ENCODE measurements at places on chromosomes 3 and 15.

DNA sequence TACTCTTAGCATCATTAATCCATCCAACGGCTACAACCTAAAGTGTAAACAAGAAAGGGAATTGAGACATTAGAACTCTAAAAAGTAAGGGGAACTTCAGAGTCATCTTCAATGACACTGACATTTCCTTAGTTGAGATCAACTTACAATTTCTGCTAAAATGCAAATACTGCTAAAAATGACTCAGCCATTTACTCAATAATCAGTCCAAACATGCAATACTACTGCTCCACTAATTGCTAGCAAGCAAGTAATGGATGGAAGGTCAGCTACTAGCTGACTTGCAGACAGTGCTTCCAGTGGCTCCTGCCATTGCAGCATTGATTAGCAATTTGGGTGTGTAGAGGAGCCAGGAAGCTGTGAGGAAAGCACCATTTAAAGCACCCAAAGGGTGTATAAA is 28.4 kb downstream of the CD200R1L start:
- DNase-seq = no peak

DNA sequence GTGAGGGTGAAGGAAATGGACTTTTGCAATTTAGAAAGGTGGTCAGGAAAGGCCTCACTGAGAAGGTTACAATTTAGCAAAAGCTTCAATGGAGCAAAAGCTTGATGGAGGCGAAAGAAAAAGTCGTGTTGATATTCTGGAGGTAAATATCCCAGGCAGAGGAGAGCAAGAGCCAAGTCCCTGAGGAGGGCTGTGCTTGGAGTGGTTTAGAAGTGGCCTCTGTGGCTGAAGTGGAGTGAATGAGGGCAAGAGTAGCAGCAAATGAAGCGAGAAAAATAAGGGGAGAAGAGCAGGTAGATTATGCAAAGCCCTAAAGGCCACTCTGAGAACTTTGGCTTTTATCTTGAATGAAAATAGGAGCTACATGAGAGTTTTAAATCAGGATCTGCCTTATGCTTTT is 54.1 kb downstream of the GUCA1C start:
- no peak for DNase-seq

- DNase-seq = no peak
These were observed 1038.8 kb downstream of the AGBL1 start for GRCh38 chr15:87118435-87118834.

GRCh38 chr3:128735287-128735686 is 9.3 kb downstream of the RAB7A start:
- DNase-seq = no peak

DNA sequence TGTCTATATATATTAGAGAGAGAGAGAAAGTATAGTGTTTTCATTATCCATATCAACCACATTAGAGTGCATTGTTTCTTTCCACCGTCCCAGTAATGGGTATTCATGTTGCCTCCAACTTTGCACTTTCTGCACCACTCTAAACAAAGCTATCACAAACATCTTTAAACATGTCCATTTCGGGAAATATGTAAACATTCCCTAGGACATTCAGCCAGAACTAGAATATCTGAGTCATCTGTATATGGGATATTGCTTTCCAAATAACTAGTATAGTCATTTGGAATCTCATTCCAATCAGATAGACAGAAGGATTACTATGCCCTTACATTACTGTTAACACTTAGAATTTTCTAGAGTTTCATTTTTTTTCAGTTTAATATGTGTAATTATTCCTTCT is 914.9 kb upstream of the EPHA6 start:
- DNase-seq = peak; percentile 11

GRCh38 chr15:65580287-65580686 is 30.6 kb downstream of the INTS14 start:
- DNase-seq = peak; percentile 29

DNA sequence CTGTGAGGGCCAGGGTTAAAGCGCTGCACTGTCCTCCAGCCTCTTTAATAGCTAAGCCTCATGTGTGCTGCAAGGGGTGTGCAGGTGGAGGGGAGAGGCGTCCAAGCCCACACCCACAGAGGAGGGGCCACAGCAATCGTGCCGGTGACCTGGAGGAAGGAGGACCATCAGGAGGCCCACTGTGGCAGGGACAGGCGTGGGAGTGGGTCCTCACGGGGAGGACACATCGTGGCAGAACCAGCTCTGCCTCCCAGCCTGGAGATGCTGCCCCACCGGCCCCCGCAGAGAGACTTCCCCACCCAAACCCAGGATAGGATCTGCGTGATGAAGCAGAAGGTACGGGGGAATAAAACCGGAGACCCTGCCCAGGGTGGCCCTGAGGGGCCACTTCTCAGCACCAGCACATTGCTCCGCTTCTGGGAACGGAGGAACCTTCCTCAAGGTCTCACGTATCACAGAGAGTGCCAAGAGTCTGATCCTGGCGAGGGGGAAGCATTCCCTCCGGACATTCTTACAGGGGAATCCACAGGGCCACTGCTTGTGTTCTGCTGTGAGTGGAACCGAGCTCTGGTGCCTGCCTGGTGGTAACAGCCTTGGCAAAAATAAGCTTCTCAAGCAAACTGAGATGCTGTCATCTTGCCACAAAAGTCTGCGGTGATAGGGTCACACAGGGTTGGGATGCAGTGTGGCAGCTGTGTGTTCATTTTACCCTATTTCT is 199.8 kb downstream of the XXYLT1 start:
- DNase-seq = no peak

DNA sequence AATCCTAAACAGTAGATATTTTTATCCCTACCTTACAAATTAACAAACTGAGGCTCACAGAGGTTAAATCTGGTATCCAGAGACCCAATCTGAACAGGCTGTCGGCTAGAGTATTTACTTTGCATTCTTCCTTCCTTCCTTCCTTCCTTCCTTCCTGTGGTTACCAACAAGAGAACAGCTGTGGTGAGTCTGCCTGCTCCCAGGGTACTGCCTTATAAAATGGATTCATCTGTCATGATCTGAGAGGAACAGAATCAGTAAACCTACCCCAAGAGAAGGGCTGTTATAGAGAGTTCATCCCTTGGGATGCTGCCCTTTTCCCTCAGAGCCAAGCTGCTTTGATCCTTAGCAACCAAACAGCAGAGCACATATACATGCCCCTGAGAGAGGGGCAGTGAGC is 3.6 kb downstream of the GADL1 start:
- no peak for DNase-seq

DNA sequence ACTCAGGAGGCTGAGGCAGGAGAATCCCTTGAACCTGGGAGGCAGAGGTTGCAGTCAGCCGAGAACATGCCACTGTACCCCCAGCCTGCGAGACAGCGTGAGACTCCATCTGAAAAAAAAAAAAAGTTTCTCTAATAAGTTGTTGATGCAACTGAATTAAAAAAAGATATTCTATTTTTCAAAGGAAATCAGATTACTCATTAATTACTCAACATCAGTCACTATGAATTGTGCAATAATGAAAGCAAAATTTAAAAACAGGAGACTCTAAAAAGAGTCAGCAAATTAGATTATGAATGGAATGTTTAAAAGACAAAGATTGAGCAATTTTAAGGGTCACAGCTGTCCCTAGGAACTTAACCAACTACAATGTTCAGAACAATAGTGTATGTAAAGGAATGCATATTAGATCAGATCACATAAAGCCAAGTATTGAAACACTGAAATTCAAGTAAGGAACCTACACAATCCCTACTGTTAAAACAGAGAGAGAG is 60.2 kb upstream of the SLC4A7 start:
- DNase-seq = no peak

GRCh38 chr15:68209272-68209671 is 4.1 kb upstream of the CALML4 start:
- no peak for DNase-seq

DNA sequence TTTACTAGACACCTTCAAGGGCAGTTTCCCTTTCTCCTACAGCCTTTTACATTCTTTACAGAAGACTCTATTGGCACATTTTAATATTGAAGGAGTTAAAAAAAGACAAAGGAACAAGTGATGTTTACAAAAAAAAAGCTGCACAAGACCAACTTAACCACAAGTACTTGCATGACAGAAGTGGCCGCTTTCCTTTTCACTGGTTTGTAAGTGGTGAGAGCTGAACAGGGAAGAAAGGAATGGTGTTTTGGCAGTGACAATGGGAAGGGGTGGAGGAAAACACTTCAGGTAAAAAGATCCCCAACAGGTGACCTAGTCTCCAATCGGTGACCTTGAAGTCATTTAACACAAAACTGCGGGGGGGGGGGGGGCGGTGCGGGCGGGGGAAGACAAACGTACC is 1.1 kb downstream of the WDR72 start:
- no peak for DNase-seq

GRCh38 chr15:78360958-78361718 is 21.0 kb downstream of the CRABP1 start:
- DNase-seq = no peak

GRCh38 chr15:40441565-40442531 is 1.1 kb downstream of the BAHD1 start:
- DNase-seq = no peak

- no peak for DNase-seq
These were observed 504.4 kb downstream of the GABRG3 start for GRCh38 chr15:27475395-27475794.

- DNase-seq = no peak
These were observed 13.2 kb upstream of the PODXL2 start for GRCh38 chr3:127615631-127616305.

DNA sequence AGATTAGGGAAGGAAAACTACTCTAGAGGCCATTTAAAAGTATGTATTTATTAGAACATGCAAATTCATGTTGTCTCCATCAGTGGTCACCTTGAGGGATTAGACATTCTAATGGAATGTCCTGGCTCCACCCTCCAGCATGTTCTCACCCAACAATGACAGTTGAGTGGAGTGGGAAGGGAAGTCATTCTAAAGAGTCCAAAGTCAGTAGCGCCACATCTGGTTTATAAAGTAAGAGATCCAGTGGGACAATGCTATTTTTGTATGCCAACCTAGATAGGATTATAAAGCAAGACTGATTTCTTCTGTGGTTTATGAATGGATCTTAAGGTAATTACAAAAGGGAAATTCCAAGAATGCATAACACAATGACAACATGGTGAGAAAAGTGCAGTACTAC is 33.3 kb downstream of the SLC24A1 start:
- no peak for DNase-seq

- DNase-seq = no peak
These were observed 813.2 kb downstream of the AGBL1 start for GRCh38 chr15:86892774-86893449.

DNA sequence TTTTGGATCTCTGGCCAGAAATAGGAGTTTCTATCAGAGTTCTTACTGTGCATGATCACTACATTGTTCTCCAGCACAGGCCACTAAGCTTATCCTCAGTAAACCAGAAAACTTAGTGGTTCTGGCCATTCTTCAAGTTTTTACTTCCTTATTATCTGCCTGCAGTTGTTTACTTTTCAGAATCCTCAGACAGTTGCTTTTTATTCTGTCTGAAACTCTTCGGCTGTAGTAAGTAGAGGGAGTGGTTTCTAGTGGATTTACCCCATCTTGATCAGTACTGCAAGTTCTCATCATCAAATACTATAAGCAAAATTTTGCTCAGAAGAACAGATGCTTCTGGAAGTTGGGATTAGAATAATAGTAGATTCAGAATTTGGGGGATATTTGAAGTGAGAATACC is 193.0 kb upstream of the RARB start:
- DNase-seq = no peak

GRCh38 chr3:135165260-135165659 is 370.2 kb downstream of the EPHB1 start:
- no peak for DNase-seq

GRCh38 chr3:37627951-37628620 is 233.6 kb upstream of the CTDSPL start:
- no peak for DNase-seq

- no peak for DNase-seq
These were observed 279.1 kb upstream of the ICE2 start for GRCh38 chr15:60757831-60758570.

DNA sequence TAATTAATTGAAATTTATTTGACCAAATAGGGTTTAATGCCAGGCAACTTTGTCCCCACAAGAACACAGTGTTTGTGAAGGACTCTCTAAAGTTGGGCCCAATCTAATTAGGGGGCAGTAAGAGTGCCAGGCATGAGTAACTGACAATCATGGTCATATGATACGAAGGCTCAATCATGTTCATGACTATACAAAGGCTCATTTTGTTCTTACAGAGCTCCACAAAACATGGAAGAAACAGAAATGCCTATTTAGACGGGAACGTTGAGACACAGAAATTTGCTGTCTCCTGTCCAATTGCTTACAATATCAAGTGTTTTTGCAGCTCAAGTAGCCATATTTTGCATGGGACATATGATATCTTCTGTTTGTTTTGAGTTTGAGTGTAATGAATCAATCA is 391.1 kb downstream of the SI start:
- no peak for DNase-seq

DNA sequence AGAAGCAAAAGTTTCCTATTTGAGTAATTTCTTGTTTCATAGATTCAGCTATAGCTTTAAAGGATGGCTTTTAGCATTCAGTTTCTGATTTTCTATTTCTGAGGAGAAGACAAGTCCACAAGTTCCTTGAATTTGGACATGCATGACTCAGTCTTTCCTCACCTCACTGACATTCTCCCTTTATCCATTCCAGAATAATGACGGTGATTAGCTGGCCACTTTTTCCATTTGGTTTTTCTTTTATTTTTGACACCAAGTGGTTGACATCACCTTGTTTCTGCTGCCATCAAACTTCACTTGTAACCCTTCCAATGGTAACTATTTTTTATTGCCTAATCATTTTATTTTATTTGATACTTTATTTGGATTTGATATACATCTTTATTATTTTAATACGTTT is 404.4 kb upstream of the KCNMB2 start:
- DNase-seq = no peak

DNA sequence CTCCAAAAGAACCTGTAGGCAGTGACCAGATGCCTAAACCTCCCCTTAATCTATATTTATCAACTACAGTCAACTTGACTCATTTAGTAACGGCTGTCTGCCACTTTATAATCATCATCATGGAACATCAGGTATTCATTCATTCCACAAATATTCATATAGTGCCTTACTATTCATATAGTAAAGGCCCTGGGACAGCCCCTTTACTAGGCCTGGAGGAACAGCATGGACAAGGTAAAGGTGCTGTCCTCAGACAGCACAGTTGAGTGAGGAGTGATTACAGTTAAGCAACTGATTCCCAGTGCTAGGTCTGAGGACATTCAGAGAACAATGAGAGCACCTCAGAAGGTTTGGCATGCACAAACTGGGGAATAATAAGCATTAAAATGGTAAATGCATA is 346.5 kb upstream of the RORA start:
- no peak for DNase-seq

- DNase-seq = no peak
These were observed 11.4 kb downstream of the CCK start for GRCh38 chr3:42254566-42254965.

DNA sequence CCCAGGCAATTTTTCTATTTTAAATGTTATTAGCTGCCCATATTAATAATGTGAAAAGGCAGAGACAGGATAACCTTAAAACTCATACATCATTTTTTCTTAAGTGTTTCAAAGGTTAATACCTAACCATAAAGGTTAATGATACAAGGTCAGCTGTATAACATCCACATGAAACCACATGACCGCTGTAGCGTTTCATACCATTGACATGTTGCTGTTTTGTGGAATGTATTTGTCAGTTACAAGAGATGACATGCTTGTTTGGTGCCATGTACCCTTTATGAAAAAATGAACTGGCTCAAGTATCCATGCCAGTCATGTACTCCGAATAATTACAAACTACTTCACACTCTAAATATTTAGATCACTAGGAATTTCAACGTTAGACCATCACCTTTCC is 207.4 kb downstream of the FMN1 start:
- no peak for DNase-seq

GRCh38 chr3:47414161-47414564 is 33.3 kb downstream of the PTPN23 start:
- no peak for DNase-seq

GRCh38 chr15:101169495-101170071 is 82.3 kb downstream of the CHSY1 start:
- DNase-seq = no peak

All from AG04450 (cell line).